Hematopoietic multipotent progenitor cell treated with erythropoietin and hydrocortisone succinate and interleukin-3 and kit ligand, for 4 days (in vitro differentiated cells): ENCODE measurements at places on chromosomes 7 and 10.

DNA sequence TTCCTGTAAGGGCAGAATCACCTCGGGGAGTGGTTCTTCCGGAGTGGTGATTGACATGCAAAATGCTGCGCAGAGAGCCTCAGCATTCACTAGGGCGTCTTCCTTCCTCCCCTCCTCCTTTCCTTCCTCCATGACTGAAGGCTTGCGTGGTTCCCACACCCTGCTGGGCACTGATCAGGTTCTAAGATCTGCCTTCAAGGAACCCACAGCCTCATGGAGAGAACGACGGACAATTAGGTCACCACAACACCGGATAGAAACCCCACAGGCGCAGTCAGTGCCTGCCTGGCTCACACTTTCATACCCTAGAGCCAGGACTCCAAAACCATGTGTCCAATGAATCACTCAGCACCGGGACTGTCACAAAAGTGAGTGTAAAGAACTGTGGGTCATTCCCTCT lies 131.3 kb downstream of the DPP6 start:
- no peak for DNase-seq

GRCh38 chr10:489330-489729 lies 200.1 kb downstream of the DIP2C start:
- DNase-seq = no peak

- DNase-seq = no peak
Measured at GRCh38 chr10:71714592-71714991, 5.0 kb downstream of the C10orf105 start.

- DNase-seq = no peak
Measured at GRCh38 chr7:149717481-149717880, 55.9 kb downstream of the ZNF467 start.
